ENCODE measurements at places on chromosomes 6 and 20.

GRCh38 chr6:96522465-96523009 lies 931 bp downstream of the UFL1 start:
- no peak for DNase-seq

- DNase-seq = no peak
These were observed 60.0 kb upstream of the PIM1 start for GRCh38 chr6:37109714-37110499.

DNA sequence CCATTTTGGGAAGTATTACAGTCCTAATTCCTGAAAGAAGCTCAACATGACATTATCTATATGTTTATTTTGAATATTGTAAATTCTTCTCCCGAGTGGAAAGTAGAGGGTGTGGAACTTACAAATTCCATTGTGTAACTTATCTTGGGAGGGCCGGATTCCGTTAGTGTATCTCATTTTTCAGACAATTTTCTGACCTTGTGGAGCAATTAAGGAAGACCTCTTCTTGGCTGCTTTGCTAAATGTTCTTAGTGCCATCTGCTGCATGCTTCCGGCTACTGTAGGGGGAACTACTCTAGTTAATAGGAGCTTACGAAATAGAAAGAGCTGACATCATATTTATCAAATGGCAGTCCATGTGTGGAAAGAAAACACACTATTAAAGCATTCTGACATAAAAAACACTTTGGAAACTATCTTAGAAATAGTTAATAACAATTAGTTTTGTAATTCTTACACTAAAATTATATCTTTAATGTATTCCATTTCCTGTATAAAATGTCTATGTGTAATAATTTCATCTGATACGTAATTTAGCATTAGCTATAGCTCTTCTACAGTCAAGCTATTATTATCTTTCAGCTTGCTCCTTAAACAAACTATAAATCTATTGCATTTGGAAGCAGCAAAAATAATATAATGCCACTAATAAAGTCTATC lies 41.5 kb upstream of the KCNQ5 start:
- no peak for DNase-seq

GRCh38 chr20:20002101-20002998 lies 14.8 kb upstream of the NAA20 start:
- no peak for DNase-seq

DNA sequence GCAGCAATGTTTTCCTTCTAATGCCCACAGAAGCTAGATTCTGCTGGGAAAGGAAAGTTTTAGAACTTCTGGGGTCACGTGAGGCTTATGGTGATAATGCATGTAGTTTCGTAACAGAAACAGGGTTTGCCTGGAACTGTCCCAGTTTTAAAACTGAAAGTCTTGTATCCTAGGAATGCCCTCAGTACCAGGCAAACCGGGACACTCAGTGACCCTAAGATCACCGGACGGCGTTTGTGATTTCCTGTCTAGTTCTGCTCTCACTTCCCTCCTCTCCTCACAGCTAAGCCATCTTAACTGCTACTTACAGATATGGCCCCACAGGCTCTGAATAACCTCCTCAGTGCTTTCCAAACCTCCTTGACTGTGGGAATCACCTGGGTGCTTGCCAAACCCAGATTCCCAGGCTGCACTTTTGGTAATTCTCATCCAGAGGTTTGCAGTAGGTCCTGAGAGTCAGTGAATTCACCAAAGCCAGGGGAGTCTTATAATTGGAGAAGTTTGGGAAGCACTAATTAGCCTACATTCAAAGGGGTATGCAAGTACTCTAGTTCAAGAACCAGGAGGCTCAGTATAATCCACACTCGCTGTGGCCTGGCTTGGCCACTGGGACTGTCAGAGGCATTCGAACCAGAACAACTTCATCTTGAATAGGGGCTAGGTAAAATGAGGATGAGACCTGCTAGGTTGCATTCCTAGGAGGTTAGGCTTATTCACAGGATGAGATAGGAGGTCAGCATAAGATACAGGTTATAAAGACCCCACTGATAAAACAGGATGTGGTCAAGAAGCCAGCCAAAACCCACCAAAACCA lies 231.6 kb upstream of the MYLIP start:
- no peak for DNase-seq

GRCh38 chr6:104642871-104643270 lies 216.8 kb downstream of the HACE1 start:
- DNase-seq = no peak

DNA sequence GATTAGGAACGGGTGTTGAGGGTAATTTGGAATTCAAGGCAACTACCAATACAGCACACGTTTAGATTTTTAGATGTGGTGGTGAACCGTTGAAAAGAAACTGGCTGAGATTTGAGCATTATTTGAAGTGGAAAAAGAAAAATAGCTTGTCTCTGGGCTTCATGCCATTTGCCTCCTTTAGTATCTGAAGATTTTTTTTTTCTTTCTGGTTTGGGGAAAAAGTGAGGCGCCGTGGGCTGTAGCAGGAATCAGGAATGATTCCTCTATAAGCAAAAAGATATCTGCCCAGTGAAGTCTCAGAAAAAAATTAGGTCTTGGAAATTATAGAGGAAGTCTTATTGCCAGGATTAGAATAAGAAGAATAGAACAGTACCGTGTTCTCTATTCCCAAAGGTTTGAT lies 88.5 kb downstream of the RPS12 start:
- DNase-seq = no peak
